ENCODE measurements at places on chromosomes 1 and 21.

DNA sequence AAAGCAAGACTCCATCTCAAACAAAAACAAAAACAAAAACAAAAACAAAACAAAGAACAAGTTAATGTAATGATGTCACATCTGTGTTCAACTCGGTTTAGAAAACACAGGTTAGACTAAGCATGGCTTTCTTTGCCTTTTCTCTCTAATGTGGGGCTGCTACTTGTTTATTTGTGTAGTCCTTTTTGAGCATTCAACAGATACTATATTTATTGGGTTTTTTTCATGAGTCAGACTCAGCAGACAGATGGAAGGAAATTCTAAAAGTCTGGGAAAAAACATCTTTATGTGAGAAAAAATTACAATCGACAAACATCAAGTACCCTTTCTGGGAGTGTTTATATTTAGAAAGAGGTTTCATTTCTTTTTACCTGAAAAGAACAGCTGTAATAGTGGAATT, 22.3 kb upstream of the OTUD3 start:
- DNase-seq = no peak

DNA sequence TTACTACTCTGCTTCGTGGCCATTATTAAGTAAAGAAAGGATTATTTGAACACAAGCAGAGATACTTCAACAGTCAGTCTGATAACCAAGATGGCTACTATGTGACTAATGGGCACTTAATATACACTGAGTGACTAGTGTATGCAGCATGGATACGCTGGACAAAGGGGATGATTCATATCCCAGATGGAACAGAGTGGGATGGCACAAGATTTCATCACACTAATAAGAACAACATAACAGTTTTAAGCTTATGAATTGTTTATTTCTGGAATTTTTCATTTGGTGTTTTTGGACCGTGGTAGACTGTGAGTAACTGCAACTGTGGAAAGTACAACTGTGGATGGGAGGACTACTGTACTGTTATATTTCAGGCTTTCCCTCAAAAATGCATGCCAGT, 9.4 kb downstream of the ZCCHC17 start:
- no peak for DNase-seq

DNA sequence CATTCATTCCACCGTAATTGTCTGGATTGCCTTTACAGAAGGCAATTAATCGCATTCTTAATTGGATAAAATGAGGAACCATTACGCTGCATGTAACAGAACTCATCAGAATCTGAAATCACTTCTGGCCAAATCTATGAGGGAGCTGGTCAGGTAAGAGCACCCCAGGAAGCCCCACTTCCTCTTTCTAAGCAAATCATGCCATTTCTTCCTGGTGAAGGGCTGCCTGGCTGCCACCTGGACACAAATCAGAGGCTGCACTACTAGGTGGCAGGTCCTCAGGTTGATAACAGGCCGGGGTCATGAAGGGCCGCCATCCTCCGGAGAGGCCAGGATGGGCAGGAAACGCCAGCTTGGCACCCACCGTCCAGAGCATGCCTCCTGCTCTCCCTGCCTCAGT, 73.7 kb downstream of the CAPZB start:
- no peak for DNase-seq

GRCh38 chr21:44263221-44263760, 1.6 kb upstream of the DNMT3L start:
- no peak for DNase-seq

DNA sequence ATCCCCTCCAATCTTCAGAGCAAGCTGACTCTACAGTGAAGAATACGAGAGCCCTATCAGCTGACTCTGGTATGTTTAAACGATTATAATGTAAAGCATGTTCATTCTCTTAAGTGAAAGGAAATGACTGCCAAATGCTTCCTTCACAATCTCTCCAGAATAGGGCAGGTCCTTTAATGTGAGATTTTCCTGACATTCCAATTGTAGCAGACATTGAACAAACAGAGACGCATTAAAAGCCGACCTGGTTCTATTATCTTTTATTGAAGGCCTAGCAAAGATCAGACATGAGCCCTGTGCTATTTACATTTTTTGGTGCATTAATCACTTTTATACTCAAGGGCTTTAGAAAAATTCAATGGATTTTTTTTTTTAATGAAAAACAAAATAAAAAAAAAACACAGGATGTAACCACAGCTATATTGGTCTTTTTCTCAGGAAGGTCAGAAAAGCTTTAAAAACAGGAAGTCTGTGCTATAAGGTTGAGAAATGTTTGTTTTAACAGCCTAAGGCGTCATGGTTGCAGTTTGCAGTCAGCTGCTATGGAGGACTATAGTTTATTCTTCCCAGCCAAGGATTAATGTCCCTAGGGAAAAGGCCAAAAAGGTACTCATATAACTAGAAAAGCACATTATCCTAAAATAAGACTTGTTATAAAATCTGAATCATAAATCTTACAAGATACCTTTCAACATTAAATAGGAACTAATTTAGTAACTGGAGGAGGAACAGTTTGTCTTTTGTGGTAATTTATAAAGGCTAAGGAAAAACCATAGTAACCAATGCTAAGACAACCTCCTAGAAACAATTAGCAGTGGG, 104.8 kb downstream of the RERE start:
- DNase-seq = peak; percentile 78

DNA sequence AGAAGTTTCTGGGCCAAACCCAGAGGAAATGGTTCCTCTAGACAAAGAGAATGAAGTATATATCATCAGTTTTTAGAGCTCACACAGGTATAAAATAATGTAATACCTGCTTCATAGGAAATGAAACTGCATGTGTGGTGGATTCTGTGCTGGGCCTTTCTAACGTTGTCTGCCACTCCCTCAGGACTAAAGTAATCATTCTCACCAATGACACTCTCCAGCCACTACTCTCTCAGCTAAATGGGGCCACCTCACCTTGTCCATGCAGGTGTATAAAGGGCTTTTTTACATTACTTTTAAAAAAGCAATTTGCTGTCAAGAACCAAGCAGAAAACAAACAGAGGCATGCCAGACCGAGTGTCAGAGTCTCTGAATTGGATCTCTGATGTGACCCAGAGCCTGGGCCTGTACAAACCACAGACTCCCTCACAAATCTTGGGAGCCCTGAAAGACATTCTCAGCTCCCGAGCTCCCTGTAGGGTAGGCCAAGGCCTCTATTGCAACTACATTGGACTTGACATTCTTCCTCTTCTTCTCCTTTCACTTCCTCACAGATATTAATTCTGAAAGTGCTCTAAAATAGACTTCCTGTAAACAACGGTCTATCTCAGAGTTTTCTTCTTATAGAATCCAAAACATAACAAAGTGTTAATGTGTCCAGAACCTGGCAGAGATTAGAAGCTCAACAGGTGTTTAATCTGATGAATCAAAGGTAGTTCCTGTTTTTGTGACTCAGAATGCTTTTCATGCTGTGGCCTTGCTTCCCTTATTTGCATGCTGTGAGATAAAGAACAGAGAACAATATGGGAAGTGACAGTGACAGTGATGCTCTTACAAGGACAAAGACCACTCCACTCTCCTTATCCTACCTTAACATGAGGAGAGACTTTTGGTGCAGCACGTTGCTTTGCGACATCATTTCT, 8.6 kb downstream of the AIM2 start:
- no peak for DNase-seq

DNA sequence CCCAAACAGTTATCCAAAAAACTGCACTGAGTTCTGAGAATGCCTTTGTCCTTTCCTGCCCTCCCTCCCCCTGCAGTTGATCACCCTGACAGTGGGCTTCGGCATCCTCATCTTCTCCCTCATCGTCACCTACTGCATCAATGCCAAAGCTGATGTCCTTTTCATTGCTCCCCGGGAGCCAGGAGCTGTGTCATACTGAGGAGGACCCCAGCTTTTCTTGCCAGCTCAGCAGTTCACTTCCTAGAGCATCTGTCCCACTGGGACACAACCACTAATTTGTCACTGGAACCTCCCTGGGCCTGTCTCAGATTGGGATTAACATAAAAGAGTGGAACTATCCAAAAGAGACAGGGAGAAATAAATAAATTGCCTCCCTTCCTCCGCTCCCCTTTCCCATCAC, 8.8 kb upstream of the NHLH1 start:
- DNase-seq = no peak

- no peak for DNase-seq
Measured at GRCh38 chr1:232504651-232505050, 125.3 kb downstream of the SIPA1L2 start.

GRCh38 chr1:57206038-57206437, 217.8 kb downstream of the DAB1 start:
- DNase-seq = no peak

- no peak for DNase-seq
Measured at GRCh38 chr1:115951560-115951959, 24.8 kb upstream of the SLC22A15 start.

GRCh38 chr1:1432951-1433803, 2.3 kb upstream of the VWA1 start:
- peak; percentile 94 for DNase-seq

DNA sequence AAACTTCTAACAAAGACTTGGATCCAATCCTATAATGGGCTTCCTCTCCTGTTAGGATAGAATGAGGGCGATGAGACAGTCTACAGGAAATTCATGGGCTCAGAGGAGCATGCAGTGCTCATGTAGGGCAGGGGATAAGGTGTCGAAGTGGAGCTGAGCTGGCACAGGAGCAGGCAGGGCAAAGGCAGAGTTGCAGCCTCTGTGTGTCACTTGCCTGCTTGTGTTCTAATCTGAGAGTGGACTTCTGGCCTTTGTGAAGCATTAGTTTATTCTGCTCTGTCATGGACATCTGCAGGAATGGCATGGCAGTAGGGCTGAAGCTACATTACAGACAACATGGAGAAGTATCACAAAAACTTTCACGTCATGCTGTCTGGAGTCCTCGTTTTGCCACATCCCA, 32.6 kb downstream of the LHX8 start:
- no peak for DNase-seq

DNA sequence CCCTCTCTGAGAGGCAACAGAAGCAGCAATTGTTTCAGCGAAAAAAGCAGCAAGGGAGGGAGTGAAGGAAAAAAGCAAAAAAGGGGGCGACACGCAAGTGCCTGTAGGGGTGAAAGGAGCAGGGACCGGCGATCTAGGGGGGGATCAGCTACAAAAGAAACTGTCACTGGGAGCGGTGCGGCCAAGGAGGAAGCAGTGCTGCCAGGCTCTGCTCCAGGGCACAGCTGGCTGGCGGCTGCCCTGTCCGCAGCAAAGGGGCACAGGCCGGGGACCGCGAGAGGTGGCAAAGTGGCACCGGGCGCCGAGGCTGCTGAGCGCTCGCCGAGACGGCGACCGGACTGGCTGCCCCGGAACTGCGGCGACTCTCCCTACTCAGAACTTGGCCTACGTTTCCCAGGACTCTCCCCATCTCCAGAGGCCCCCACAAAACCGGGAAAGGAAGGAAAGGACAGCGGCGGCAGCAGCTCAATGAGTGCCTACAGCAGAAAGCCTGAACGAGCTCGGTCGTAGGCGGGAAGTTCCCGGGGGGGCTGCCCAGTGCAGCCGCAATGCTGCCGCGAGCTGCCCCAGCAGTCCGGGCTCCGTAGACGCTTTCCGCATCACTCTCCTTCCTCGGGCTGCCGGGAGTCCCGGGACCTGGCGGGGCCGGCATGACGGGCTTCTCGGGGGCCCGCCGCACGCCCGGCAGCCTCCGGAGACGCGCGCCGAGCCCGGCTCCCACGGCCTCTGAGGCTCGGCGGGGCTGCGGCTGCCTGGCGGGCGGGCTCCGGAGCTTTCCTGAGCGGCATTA, 1.0 kb upstream of the CDKN2C start:
- DNase-seq = peak; percentile 49

GRCh38 chr1:224622831-224623230, 6.7 kb downstream of the CNIH3 start:
- no peak for DNase-seq

- no peak for DNase-seq
Measured at GRCh38 chr1:117089996-117090395, 29.9 kb downstream of the TTF2 start.

DNA sequence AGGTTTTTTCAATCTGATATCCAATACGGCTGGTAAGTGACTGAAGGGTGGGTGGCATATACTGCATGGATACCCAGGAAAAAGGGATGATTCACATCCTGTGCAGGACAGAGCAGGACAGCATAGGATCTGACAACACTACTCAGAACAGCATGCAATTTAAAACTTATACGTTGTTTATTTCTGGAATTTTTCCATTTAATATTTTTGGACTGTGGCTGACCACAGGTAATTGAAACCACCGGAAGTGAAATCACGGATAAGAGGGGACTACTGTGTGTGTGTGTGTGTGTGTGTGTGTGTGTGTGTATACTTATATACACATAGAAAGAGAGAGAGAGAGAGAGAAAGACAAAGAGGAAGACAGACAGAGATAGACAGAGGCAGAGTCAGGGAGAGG, 23.0 kb downstream of the ERICH3 start:
- no peak for DNase-seq

DNA sequence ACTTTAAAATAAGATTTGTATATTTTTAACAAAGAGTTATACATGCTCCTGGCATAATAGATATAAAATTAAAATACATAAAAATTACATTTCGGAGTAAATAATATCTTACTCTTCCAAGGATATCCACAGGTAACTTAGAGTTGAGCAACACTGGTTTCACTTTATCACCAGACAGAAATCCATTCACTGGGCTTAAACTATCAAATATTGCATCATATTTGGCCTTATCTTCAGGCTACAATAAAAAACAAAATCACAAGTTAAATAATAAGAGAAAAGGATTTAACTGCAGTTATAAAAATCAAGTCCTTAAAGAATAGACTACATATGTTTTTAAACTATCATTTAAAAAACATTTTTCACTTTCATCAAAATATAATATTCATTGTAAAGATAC, 55.5 kb downstream of the EPS15 start:
- DNase-seq = no peak

GRCh38 chr1:11134251-11134897, 34.7 kb upstream of the EXOSC10 start:
- DNase-seq = no peak

DNA sequence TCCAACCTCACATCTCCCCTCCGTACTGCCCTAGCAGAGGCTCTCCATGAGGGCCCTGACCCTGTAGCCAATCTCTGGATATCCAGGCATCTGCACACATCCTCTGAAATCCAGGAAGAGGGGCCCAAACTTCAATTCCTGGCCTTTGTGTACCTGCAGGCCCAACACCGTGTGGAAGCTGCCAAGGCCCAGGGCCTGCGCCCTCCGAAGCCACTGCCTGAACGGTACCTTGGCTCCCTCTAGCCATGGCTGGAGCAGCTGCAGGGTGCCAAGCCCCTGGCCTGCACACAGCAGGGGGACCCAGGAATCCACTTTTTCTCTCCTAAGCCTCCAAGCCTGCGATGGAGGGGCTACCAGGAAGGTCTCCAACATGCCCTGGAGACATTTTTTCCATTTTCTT, 84.2 kb downstream of the PTGER3 start:
- no peak for DNase-seq

GRCh38 chr1:154533952-154534844, 24.3 kb downstream of the UBE2Q1 start:
- DNase-seq = peak; percentile 81

Data from T47D (cell line).